ENCODE measurements at places on chromosomes 5 and 9.

- H3K27me3 ChIP-seq: no peaks in the 10 kb centered on the region
- H3K27ac ChIP-seq: no peak overlapping the region
- peaks cover 15% of the 10 kb centered on the region for H3K36me3 ChIP-seq
- peaks cover 5% of the 10 kb centered on the region for H3K4me1 ChIP-seq
- no peak for DNase-seq
Measured at GRCh38 chr5:126464959-126465358, 41.8 kb downstream of the GRAMD2B start.

DNA sequence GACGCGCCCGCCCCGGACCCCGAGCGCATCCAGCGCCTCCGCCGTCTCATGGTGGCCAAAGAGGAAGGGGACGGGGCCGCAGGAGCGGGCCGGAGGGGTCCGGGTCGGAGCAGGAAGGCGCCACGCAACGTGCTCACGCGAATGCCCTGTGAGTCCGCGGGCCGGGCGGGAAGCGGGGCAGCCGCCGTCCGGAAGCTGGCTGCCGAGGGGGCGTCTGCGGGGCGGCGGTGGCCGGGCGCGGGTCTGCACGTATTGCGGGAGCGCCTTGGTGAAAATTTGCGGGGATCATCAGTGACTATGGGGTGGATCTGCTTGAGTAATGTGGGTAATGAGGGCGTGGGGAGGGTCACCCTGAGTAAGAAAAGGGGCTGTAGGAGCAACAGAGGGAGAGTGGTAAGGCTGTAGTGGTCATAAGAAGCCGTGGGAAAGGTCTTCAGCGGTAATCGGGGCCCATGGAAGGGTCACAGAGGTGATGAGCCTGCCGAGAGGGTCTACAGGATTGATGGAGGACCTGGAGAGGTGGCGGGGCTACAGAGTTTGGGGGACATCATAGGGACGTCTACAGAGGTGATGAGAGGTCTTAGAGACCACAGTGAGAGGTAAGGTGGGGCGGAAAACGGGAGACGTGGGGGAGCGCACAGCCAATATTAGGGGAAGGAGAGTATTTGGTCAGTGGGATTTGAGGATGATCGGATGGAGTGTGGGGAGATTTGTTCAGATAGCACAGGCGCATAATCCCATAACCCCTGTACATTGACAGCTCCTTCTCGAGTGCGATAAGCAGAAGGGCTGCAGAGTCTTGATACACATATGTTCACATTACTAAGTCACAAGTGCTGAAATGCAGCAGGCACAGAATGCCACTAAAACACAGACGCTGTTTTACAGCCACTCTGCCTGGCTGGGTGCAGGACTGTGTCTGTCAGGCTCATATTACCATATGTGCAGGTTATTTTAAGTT lies 819 bp downstream of the LSM11 start:
- H3K4me3 ChIP-seq: peak overlapping the region; percentile 93
- no peaks in the 10 kb centered on the region for H3K27me3 ChIP-seq
- peaks cover 10% of the 10 kb centered on the region for H3K36me3 ChIP-seq
- DNase-seq: peak; percentile 30
- H3K4me1 ChIP-seq: peaks cover 6% of the 10 kb centered on the region

DNA sequence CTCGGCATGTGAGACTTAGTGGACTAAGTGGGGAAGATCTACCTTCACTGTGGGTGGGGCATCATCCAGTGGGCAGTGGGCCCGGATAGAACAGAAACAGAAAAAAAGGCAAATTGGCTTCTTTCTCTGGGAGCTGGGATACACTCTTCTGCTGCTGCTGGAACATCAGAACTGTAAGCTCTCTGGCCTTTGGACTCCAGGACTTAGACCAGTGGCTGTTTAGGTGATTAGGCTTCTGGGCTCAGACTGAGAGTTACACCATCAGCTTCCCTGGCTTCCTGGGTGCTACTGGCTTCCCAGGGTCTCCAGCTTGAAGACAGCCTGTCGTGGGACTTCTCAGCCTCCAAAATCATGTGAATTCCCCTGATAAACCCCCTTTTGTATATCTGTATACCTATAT lies 122.7 kb upstream of the SLC28A3 start:
- no peaks in the 10 kb centered on the region for H3K27me3 ChIP-seq
- peaks cover 3% of the 10 kb centered on the region for H3K4me1 ChIP-seq
- H3K27ac ChIP-seq: no peak overlapping the region
- DNase-seq: no peak
- H3K4me3 ChIP-seq: no peak overlapping the region

GRCh38 chr9:78669591-78669990 lies 372.7 kb downstream of the PSAT1 start:
- no peaks in the 10 kb centered on the region for H3K27me3 ChIP-seq
- peaks cover 4% of the 10 kb centered on the region for H3K4me1 ChIP-seq
- no peak for DNase-seq
- no peak overlapping the region for H3K4me3 ChIP-seq
- no peaks in the 10 kb centered on the region for H3K36me3 ChIP-seq

DNA sequence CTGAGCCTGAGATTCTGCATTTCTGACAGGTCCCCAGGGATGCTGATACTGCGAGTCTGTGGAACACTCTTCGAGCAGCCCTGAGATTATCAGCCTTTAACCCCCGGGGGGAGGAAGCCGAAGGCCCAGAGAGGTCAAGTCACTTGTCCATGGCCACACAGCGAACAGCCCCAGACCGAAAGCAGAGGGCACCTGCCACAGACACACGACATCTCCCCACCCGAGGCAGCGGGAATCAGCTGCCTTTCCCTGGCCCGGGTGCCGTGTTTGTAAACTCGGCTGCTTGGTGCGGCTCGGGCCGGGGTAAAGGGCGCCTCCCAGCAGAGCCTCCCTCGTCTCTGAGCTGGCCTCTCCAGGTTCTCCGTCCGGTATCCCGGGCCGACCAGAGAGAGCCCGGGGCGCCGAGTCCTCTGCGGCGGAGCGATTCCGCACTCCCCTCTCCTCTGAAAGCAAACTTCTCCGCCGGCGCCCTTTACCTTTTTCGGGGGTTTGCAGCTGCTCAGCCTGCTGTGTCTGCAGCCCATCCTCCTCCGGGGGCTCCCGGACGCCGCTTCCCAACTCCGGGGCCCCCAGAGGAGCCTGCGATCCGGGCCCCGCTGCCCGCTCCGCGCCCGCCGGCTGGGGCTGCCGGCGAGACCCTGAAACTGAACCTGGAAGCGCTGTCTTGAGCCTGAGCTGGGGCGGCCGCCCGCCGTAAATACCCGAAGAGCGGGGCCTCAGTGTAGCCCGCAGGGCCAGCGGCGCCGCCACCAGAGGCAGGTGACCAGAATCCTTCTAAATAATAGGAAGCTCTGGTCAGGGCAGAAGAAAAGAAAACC lies at the start of gene CCDC69:
Gene CCDC69 (minus strand): TSS at position 646 of the 818 bp plus-strand sequence. CDS start 122 bp downstream, at position 524.
- H3K4me3 ChIP-seq: peak within 1 kb of the TSS; percentile 62
- H3K27ac ChIP-seq: no peak within 1 kb of the TSS
- no peaks in the 10 kb centered on the region for H3K27me3 ChIP-seq
- H3K4me1 ChIP-seq: peaks cover 3% of the 10 kb centered on the region
- H3K36me3 ChIP-seq: no peaks in the 10 kb centered on the region
- DNase-seq: peak; percentile 77

DNA sequence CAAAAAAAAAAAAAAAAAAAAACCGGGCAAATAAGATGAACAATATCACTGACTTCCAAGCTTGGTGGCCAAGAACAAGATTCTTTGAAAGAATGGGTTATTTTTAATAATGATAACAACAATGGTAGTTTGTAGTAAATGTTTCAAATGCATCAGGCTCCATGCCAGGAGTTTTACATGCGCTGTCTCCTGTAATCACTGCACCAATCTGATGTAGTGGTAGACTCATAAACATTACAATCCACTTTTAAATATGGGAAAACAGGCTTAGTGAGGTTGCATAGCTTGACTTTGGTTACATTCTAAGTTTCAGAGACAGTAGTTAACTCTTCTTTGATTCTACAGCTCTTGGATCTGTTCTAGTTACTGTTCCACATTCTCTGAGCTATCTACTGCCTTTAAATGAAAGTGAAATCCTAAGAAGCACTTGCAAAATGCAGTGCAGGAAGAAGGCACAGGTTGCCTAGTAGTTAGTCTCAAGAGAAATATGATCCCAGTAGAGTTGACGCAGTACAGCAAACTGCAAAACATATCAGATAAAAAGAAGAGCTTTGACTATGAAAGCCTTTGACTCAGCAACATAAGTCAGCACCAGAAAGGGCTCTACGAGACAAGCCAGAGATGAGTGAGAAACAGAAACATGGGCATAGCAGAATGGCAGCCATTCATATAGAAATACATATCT lies 62.1 kb downstream of the PDE4D start:
- no peak overlapping the region for H3K4me3 ChIP-seq
- peaks cover 10% of the 10 kb centered on the region for H3K27me3 ChIP-seq
- no peak overlapping the region for H3K27ac ChIP-seq
- no peaks in the 10 kb centered on the region for H3K4me1 ChIP-seq
- peak; percentile 86 for DNase-seq

DNA sequence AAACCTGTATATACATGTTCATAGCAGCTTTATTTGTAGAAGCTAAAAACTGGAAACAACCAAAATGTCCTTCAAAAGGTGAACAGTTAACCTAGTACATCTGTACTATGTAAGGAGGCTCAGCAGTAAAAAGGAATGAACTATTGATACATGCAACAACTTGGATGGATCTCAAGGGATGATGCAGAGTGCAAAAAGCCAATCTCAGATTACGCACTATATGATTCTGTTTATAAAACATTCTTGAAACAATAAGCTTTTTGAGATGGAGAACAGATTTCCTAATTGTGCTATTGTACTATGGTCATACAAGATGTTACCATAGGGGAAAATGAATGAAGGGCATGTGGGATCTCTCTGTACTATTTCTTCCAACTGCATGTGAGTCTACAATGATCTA lies 88.9 kb downstream of the PAM start:
- no peaks in the 10 kb centered on the region for H3K27me3 ChIP-seq
- DNase-seq: no peak
- H3K36me3 ChIP-seq: no peaks in the 10 kb centered on the region
- H3K27ac ChIP-seq: no peak overlapping the region
- H3K4me3 ChIP-seq: no peak overlapping the region
- H3K4me1 ChIP-seq: no peaks in the 10 kb centered on the region

- H3K4me3 ChIP-seq: no peak overlapping the region
- peaks cover 10% of the 10 kb centered on the region for H3K4me1 ChIP-seq
- peak overlapping the region; percentile 40 for H3K27ac ChIP-seq
- no peaks in the 10 kb centered on the region for H3K27me3 ChIP-seq
Measured at GRCh38 chr9:80143899-80144298, 572.1 kb downstream of the TLE4 start.

DNA sequence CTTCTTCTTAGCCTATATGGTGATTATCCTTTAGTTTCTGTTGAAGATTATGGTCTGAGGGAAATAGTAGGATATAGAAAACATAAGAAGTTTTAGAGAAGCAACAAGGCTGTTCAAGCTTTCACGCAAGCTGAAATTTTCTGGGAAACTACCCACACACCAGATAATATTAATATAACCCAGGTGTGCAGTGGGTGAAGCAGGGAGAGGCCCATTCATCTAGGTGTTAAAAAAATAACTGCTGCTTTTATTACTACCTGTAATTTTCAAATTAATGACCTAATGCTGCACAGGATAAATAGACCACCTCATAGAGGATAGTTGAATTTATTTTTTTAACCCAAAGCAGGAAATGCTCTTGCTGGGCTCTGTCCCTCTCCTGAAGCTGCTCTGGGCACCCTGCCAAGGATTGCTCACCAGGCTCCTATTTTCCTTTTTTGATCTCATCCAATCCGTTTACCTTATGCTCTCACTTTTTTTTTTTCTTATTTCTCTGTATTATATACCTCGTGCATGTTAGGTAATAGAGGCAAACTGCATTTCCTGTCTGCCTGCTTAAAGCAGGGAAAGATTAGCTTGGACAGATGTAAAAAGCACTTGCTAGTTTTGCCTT lies 124.3 kb upstream of the SLC12A2 start:
- peak overlapping the region; percentile 36 for H3K27ac ChIP-seq
- H3K4me3 ChIP-seq: no peak overlapping the region

All from mesenchymal stem cell (in vitro differentiated cells and primary cell).